ENCODE measurements at places on chromosomes 4 and X.

GRCh38 chr4:95505151-95505550 lies 43.6 kb downstream of the UNC5C start:
- DNase-seq: peak; percentile 67

GRCh38 chr4:127534041-127534825 lies 98.5 kb upstream of the INTU start:
- DNase-seq: no peak

GRCh38 chr4:28221536-28221935 lies 1360.9 kb downstream of the STIM2 start:
- no peak for DNase-seq

GRCh38 chr4:16212138-16212782 lies 14.0 kb downstream of the TAPT1 start:
- no peak for DNase-seq

GRCh38 chr4:41696763-41697162 lies 51.8 kb downstream of the PHOX2B start:
- no peak for DNase-seq

DNA sequence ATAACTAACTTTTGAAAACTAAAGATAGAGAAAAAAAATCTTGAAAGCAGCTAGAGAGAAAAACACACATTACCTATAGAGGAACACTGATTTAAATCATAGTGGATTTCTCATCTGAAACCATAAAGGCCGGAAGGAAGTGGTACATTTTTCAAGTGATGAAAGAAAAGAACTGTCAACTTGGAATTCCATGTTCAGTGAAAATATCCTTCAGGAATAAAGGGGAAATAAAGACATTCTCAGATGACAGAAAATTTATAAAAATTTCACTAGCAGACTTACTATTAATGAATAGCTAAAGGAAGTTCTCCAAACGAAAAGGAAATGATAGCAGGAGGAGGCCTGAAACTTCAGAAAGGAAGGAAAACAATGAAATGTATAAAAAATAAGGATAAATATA lies 7.6 kb upstream of the JADE3 start:
- no peak for DNase-seq

DNA sequence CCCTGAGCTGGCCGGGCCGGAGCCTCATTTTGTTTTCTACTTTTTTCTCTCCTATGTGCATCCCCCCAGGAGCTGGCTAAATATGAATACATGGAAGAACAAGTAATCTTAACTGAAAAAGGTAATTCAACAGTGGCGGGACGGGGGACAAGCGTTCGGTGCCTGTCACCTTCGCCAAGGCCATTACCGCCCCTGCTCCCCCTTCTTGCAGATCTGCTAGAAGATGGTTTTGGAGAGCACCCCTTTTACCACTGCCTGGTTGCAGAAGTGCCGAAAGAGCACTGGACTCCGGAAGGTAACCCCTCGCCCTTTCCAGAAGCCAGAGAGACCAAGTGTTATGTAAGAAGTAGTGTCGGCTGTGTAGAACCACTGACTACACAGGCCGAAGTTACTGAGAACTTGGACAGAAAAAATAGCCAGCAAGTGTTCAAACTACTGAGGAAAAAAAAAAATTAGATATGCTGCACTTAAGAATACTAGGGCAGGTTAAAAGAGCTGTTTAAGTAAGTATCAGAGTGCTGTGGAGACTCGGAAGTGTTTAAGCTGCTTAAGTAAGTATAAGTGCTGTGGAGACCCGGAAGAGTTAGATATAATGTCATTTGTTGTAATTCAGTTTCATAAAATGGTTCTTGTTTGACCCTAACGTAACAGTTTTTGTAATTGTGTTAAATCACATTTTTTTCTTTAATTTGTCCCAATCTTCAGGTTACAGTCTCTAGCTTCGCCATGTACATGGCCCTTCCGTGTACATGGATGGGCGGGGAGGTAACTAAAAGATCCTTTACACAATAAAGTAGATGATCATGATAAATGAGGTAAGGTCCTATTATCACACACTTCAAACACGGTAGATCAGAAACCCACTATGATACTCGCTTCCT lies 856 bp downstream of the SAT1 start:
- no peak for DNase-seq

- DNase-seq: no peak
Measured at GRCh38 chr4:73741031-73741749, 821 bp downstream of the CXCL8 start.

- no peak for DNase-seq
Measured at GRCh38 chr4:16037901-16038300, 45.9 kb downstream of the PROM1 start.

DNA sequence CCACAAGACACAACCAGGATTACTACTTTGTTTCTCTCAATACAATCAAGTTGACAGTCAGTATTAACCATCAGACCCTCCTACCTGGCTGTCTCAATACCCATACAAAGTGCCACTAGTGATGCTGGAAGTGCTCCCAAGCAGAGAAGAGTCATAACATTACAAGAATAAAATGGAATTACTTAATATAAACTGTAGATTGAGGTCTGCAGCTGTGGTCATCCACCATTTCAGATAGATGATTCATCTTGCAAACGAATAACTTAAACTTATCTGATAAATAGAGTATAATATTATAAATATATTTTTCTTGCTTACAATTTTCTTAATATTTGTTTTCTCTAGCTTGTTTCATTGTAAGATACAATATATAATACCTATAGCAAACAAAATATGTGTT lies 1034.2 kb upstream of the PCDH10 start:
- DNase-seq: no peak

DNA sequence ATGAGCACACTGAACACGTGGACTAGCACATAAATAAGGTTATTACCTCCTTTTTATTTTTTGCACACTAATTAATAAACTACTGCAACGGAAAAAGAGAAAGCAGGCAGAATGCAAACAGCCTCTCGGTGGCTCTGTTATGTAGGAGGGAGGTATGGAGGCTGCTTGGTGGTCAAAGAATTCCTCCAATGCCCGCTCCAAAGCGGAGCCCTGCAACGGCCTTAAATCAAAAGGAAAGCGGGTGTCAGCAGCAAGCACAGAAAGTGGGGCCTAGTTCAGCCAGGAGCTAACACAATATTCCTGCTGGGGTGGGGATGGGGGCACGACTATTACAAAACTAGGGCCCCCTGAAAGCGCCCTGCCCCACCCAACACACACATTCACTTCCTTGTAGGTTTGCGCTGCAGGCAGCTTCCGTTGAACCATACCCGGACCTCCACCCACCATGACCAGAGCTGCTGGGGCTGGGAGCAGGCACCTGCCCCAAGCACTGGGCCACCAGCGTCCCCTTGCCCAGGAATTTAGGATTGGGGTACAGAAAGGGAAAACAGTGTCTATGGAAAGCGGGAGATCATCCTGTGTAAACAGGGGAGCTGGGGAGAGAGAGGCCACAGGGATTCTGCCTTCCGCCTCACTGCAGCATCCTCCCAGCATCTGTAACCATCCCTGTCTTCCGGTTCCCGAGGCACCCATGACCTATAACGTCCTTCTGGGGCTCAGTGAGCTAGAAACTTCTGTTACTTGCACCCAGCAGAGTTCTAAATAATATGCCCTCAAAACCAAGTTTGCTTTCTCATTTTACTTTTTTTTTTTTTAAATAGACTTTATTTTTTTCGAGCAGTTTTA lies 57.1 kb upstream of the DDX3X start:
- no peak for DNase-seq

GRCh38 chr4:121706595-121707021 lies 9.8 kb upstream of the ANXA5 start:
- no peak for DNase-seq

DNA sequence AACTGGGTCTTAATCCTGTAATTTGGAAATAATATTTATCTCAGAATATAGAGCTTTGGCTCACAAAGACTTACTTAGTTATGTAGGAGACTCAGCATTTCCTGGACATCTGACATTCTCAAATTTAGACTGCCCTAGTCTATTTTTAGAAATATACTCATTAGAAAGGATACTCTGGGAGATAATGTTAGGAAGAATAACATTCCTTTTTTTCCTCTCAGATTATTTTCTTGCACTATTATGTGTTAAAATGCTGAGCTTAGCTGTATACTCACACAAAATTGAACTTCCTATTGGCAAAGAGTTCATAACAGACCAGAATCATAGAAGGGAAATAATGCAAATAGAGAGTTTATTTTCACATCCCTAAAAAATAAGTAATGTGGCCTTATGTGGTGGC lies 1424.9 kb upstream of the PCDH7 start:
- DNase-seq: no peak

DNA sequence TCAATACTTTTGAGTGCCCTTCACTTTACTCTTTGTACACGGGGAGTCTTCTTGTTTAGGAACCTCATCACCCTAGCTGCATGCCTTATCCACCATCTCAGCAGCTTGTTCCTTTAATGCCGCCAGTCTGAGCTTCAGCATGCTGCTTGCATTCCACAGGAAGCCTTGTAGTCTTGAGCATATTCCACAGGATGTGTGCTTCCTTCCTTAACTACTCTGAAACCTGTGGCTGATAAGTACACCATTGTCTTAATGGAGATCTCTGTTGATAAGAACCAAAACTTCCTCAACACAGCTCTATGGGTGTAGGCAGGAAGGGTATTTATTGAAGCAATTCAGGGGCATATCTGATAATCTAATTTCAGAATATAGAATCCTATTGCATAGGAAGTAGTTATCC lies 24.4 kb upstream of the CCNI start:
- no peak for DNase-seq

- DNase-seq: no peak
Measured at GRCh38 chr4:121827853-121828252, 4.2 kb upstream of the CCNA2 start.

DNA sequence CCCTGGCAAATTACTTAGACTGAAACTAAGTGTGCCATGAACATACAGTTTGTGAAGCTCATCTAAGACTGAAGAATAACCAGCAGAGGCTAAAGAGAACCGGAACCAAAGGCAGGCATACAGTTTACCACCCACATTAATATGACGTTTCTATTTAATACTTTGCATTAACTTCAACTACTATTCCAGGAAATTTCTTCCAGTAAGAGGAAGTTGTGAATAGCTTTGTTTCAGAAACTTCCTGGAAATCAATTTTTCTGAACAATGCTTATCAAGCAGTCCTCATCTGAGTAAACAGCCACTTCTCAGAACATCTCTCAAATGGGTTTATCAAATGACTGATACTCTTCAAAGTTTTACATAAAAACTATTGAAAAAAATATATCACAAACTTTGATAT lies 252.7 kb downstream of the OPHN1 start:
- DNase-seq: no peak

- no peak for DNase-seq
Measured at GRCh38 chr4:172155838-172156345, 342.7 kb downstream of the GALNTL6 start.

- no peak for DNase-seq
Measured at GRCh38 chrX:44308869-44309268, 34.6 kb downstream of the EFHC2 start.

- no peak for DNase-seq
Measured at GRCh38 chr4:25155947-25156346, 4.3 kb downstream of the SEPSECS start.
